ENCODE measurements at places on chromosomes 4 and X. TPM values are rescaled to one million over a fixed set of nuclear protein-coding genes. Genes with fewer than 3 reads are reported as not detected.

The DCTD gene
- 82.2 TPM for total RNA-seq

GRCh38 chr4:82469791-82470345, 39.5 kb downstream of the ENOPH1 start:
- peak; percentile 38 for DNase-seq

The KLF3 gene
- total RNA-seq = 9.5 TPM

The ADAM29 gene
- total RNA-seq = not detected

DNA sequence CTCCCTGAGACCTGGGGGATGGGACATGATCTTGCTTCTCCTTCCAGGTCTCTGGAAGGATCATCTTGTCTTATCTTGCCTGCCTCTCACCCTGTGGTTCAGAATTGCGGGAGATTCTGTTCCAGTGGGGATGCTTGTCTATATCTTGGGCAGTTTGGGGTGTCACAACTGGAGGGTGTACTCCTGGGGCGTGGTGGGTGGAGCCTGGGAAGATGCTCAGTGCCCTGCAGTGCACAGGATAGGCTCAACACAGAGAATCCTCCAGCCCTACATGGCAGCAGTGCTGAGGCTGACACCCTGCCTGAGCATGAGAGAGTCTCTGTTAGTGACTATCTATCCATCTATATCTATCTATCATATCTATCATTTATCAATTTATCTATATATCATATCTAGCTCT, 7.7 kb downstream of the P2RY8 start:
- DNase-seq = no peak

The RAB9B gene
- total RNA-seq = 1.4 TPM

- no peak for DNase-seq
Measured at GRCh38 chr4:87632469-87632868, 17.6 kb upstream of the DMP1 start.

DNA sequence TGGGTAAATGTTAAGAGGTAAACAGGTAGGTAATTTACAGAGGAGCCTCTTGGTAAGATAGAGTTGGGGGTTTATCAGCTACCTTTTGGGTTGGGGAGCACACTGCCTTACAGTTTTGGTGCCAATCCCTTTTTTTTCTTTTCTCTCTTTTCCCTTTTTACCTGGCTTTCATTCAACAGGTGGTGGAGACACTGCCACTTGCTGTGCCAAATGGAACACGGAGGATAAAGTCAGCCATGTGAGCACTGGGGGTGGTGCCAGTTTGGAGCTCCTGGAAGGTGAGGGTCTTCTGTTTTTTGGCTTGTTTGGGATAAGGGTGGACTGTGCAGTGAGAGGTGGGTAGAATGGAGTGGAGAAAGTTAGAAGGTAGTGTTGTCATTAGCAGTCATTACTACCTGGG, 14.3 kb downstream of the TAF9B start:
- DNase-seq = no peak

DNA sequence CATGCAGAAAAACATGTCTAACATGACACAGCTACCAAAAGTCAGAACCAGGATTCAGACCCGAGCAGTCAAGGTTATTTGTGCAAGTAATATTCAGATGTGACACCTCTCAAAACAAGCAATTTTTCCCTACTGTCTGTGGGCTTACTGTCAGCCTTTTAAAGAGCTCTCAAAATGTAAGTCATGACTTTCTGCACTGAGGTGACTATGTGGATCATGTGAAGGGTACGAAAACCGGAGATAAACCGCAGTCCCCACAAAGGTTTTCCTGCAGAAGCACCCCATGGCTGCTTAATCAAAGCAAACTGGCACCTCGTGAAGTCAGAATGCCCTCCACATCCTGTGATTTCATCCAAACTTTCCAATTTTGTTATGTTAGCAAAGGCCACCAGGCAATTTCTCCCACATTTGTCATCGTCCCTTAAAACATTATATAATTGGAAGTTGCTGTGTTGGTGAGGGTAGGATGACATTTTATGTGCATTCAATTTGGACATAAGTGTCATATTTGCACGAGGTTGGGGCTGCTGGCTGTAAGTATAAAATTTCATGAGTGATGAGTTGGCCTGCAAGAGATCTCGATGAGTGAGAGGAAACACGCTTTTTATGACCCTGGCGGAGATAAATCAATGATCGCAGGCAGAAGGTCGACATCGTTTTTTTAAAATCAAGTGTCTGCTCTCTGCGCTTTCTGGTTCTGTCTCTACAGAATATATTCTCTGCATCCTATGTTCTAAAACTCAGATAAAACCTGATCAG, 161.2 kb downstream of the STK32B start:
- no peak for DNase-seq

The ADH1C gene
- total RNA-seq = not detected

GRCh38 chrX:68443155-68443868, 10.0 kb upstream of the OPHN1 start:
- peak; percentile 71 for DNase-seq

GRCh38 chr4:156118507-156119220, 165.0 kb upstream of the CTSO start:
- DNase-seq = no peak

The CXCL10 gene
- not detected for total RNA-seq

DNA sequence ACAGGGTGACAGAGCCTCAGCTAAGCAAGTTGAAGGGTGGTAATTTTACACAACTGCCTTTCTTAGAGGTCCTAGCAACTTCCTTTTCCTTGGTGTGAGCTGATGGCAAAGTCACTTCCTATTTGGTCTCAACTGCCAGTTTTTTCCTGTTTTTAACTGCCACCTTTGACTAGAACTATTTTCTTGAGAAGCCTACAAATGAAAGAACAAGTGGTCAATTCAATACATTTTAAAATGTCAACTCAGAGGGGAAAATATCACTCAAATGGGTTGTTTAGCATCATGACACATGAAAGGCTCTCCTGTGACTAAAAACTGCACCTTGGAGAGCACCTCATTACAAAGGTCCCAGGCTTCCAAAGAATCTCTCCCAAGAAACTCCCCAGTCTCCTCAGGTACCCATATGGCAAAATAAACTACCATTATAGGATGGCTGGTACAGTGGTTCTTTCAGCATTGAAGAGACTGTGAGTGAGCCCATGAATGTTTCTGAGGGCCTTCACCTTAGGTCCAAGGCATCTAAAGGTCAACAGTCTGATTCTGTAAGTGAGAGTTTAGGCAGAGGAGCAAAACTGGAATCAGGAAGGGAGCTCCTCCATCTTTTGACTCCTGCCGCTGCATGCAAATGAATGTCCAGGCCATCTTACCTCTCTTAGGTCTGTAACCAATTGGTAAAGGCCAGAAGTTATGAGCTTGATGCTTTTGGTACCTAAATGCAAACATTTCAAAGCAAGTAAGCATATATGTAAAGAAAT, 5.5 kb upstream of the STK26 start:
- no peak for DNase-seq

- DNase-seq = no peak
Measured at GRCh38 chr4:55864577-55865223, 11.3 kb downstream of the EXOC1 start.

DNA sequence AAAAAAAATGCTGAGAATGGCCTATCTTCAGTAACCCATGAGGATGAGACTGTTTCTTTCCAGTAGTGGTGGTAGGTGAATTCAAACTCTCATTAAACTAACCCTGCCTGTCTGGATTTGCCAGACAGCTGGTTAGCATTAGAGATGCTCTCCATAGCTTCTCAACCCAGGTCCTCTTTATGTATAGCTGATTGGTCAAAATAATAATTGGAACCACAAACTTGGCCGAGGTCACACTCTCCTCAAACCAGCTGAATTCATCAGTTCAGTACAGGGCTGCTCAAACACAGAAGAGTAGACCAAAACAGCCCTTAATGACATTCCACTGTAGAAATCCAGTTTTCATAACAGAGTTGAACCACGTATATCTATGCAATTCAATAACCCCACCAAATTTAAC, 85.3 kb downstream of the HCCS start:
- DNase-seq = no peak

- no peak for DNase-seq
Measured at GRCh38 chrX:10071451-10072144, 85.2 kb upstream of the CLCN4 start.

DNA sequence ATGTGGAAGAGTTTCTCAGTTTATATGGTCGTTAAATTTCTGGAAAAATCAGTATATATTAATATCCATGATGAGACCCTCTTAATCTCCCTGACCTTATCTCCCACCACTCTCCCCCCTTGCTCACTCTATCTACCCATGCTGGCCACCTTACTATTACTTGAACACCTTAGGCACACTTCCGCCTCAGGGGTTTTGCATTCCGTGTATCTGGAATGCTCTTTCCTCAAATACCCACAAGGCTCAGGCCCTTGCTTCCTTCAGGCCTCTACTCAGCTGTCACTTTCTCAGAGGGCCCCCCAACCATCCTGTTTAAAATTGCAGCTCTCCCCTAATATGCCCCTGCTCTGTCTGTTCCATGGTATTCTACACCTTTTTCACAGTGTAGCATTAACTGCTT, 1.9 kb downstream of the KANTR start:
- no peak for DNase-seq

The FAT4 gene
- 1.0 TPM for total RNA-seq

GRCh38 chrX:148649145-148649795, 148.9 kb downstream of the AFF2 start:
- DNase-seq = no peak

DNA sequence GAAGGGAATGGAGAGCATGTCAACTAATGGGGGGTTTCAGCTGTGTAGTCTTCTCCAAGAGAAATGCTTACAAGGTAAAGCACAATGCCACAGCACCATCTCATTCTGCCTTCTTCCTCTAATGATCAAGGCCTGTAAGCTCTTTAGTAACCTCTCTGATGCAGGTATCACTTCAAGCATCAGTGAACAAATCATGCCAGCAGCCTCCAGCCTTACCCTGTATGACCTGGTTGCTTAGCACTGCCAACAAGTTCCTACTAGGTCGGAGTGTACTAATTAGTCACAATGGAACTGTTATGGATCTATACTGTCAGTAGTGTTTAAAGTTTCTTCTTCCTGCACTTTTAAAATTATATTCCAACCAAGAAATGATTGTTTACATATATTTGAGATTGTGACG, 197.7 kb downstream of the GRID2 start:
- DNase-seq = no peak

DNA sequence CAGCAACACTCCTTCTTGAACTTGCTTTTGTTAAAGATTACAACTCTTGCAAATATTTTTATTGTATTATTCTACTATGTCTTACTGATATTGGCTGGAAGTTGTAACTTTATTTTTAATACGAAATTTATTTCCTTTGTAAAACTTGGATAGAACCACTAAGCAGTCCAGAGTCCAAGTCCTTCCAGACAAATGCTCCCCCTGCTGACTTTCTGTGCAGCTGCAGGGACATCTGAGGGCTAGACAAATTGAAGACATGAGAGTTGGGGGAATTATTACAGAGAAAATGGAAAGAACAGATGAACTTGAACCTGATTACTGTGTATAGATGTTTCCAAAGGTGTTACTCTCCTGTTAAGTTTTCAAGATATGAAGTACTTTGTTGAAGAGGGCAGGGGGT, 238.8 kb downstream of the GRIA3 start:
- peak; percentile 51 for DNase-seq

The NPY5R gene
- not detected for total RNA-seq

DNA sequence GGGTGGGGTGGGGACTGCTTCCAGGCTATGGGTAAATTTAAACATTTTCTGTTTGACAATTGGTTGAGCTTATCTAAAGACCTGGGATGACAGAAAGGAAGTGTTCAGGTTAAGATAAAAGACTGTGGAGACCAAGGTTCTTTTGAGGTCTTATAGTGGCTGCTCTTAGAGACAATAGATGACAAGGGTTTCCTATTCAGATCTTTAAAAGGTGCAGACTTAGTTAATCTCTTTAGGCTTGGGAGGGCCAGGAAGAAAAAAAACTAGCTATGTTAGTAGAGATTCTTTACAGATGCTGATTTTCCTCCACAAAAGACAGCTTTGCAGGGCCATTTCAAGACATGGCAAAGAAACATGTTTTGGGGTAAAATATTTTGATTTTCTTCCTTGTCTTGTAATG, 972.5 kb downstream of the CCSER1 start:
- DNase-seq = no peak

GRCh38 chrX:131782646-131783045, 238.8 kb downstream of the OR13H1 start:
- DNase-seq = no peak

DNA sequence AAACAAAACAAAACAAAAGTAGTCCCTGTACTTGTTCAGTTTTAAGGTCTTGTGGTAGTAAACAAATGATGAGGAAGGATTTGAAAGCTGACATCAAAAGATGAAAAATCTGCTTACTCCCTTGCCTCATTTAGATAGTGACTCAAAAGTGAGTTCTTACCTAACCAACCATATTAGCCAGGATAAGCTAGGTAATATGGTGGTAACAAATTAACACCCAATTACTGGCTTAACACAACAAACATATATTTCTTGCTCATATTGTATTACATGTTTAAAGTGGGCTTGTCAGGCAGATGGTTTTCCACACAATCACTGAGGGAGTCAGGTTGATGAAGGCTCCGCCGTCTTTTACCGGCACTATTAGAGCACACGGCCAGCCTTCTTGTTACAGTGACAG, 189.7 kb downstream of the PPARGC1A start:
- no peak for DNase-seq

GRCh38 chrX:32851556-32851955, 359.8 kb downstream of the DMD start:
- DNase-seq = no peak

- no peak for DNase-seq
Measured at GRCh38 chr4:182758273-182758672, 158.9 kb downstream of the DCTD start.

The DLG3 gene
- 2.5 TPM for total RNA-seq

The TASL gene
- total RNA-seq = not detected

The FRG2 gene
- 0.05 TPM for total RNA-seq

DNA sequence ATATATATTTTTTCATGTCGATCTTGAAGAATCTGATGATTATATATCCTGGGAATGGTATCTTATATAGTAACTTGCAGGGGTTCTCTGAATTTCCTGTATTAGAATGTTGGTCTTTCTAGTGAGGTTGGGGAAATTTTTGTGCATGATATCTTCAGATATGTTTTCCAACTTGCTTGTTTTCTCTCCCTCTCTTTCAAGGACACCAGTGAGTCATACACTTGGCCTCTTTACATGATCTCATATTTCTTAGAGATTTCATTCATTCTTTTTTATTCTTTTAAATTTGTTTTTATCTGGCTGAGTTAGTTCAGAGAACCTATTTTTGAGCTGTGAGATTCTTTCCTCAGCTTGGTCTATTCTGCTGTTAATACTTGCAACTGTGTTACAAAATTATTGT, 27.2 kb upstream of the C4orf17 start:
- DNase-seq = no peak

- no peak for DNase-seq
Measured at GRCh38 chr4:114479595-114479994, 119.0 kb upstream of the UGT8 start.
